ENCODE measurements at places on chromosomes 1 and 21.

DNA sequence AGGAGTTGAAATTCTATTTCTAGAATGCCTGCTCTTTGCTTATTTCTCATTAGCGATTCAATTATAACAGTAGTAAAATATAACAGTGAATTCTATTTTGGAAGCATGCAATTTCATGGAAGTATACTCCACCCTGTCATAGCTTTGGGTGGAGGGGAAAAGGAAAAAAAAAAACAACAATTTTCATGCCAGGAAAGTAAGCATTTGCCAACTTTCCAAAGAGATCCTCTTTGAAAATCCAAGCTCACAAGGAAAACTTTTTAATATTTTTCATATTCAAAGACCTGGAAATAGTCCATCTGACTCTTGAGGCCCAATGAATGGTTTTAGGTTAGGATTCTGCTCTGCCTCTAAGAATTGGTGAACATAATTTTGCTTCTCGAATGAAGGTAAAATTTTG lies 134.5 kb downstream of the PTPN14 start:
- DNase-seq, result no peak

DNA sequence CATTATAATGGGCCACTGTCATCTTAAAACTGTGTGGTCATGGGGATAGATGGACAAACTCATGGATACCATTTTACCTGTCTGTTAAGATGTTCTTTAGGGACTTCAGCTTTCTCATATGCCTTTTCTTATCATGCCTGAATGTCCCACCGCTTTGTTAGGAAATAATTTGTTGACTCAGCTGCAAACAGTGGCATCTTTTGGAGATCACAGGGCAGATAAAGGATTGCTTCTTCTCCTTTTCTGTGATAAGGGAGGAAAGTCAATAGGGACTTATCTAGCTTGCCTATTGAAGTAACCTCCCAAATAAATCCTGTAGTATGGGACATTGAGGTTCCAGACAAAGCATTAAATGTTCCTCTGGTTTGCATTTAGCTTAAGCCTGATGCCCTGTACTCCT lies 79.8 kb upstream of the KIAA0040 start:
- no peak for DNase-seq

DNA sequence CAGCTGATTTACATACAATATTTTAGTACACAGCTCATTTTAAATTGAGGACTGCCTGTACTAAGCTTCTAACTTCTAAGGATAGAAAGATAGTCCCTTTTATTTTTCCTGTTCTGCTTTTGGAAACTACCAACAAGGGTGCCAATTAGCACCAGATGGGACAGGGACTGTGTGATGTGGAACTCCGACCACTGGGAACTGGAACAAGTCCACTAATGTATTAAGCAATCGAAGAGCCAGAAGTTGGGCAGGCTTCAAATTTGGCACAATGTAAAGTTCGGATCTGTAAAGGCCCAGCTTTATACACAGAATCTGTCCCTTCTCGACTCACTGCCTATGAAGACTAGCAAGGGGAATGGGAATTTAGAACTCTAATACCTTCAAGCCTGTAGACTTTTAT lies 149.3 kb downstream of the ZC3H11B start:
- DNase-seq, result no peak

DNA sequence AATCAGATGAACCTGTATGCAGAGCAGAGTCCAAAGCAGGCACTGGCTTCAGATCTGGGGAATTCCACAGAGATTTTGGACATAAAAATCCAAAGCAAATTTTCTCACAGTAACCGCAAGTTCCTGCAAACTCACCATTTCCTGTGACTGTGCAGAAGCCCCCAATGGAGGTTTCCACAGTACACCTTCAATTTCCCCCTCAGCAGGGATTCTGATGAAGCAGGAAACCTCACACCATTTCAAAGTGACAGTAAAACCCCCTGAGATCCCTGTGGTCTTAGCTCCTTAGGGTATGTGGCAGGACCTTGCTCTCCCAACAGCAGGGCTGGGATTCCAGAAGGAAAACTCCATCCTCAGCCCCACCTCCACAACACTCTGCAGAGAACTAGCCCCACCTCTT lies 6.0 kb upstream of the TGFBR3 start:
- no peak for DNase-seq

DNA sequence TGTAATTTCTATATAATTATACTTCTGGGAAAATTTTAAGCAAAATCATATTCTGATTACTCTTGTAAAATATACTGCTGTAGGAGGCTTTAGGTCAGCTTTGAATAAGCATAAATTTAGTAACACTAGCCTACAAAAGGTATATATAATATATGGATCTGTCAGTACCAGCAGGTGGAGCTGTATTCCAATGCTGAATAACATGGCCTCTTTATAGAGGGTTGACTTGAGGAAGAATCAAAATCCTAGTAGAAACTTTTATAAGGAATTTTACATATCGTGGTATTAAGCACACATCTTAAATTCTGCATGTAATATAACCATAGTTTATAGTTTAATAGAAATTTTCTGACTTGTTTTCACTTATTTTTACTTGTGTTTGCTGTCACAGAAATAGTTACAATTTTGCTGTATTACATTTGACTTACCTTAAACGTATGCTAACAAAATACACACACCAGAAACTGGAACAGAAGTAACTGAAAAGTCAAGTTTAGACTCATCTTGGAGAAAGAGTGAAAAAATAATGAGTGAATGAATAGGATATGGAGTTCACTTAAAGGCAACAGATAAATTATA lies 79.3 kb downstream of the HMCN1 start:
- no peak for DNase-seq

- DNase-seq, result no peak
Observed at GRCh38 chr1:213987422-213987926, 299 bp upstream of the PROX1 start.

GRCh38 chr1:205942631-205943159 lies 561 bp downstream of the SLC26A9 start:
- no peak for DNase-seq

DNA sequence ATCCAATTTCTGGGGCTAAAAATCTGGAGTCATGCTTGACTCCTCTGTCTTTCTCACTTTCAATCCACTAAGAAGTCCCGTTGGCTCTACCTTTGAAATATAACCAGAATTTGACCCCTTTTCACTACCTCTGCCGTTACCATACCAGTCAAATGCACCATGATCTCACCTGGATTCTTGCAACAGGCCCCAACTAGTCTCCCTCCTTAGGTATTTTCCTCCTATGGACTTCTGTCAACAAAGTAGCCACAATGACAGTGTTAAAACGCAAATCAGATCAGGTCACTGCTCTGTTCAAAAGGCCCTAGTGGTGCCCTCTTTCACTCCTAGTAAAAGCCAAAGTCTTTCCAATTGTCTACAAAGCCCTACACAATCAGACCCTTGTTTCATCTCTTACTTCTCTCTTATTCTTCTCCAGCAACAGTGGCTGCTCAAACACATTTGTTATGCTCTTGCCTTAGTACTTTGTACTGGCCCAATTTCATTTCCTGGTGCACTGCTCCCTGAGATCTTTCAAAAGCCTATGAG lies 35.7 kb upstream of the AGL start:
- DNase-seq, result no peak

DNA sequence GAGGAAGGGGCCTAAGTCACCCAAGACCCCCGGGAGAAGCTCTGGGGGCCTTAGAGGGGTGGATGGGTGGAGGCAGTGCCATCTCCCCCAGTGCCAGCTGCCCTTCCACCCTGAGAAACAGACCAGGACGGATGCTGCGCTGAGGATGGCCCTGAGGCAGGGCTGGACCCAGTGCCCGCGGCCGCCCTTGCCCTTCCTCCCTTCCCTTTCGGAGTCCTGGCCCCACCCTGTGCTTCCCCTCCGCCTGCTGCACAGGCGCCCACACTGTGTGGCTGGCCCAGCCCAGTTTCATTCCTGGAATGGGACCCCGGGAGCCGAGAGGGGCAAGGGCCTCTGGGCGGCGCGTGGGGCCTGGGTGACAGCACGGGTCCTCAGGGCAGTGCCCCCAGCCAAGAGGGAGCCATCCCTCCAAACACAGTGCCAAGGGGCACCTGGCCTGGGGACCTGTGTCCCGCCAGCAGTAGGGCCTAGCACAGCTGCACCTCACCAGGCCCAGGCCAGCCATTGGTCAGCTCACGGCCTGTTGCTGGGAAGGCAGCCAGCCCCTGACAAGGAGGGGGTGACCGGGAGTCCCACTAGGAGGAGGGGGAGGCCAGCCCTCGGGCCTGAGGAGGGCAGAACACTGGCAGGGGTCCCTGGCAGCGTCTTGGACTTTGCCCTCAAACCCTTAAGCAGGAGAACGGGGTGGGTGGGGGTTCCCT lies 13.4 kb upstream of the SKI start:
- DNase-seq, result no peak

DNA sequence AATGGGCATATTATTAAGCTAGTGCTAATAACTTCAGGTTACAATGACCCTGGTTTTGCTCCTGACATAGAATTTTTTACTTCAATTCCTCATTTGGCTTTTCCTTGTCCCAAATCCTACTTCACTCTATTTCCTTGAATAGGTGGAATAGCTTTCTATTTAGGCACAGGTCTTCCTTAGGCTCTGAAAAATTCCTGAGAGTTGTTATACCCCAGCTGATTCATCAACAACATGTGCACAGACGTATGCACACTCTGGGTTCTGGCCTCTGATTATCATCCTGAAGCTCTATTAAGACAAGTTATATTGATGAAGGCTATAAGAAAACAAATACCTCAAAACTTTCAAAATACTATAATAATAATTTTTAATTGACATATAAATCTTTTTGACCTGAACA lies 172.4 kb downstream of the NTMT2 start:
- DNase-seq, result no peak
